ENCODE measurements at places on chromosomes 7 and 10. TPM values are rescaled to one million over a fixed set of nuclear protein-coding genes. Genes with fewer than 3 reads are reported as not detected.

GSAP gene
- total RNA-seq: 2.7 TPM

PRR15 gene
- total RNA-seq: 0.19 TPM

KAT6B gene
- 16.8 TPM for total RNA-seq

STOX1 gene
- 0.06 TPM for total RNA-seq

KNDC1 gene
- 0.12 TPM for total RNA-seq

FGFR2 gene
- total RNA-seq: 0.06 TPM

CFAP58 gene
- total RNA-seq: 1.2 TPM

KCNIP2 gene
- total RNA-seq: 1.1 TPM

MPLKIP gene
- 9.5 TPM for total RNA-seq

AGMO gene
- total RNA-seq: 0.93 TPM

HACD1 gene
- 11.6 TPM for total RNA-seq

EPO gene
- total RNA-seq: not detected

ABCB4 gene
- 3.9 TPM for total RNA-seq

CXCL12 gene
- total RNA-seq: 1,285 TPM

TECTB gene
- total RNA-seq: not detected

CNOT4 gene
- 10.3 TPM for total RNA-seq

FAM13C gene
- total RNA-seq: 3.4 TPM

MALRD1 gene
- total RNA-seq: 0.66 TPM

ZNF25 gene
- total RNA-seq: 15.2 TPM

SFRP5 gene
- not detected for total RNA-seq

PPP1R3A gene
- not detected for total RNA-seq

GPR15LG gene
- not detected for total RNA-seq

MRLN gene
- not detected for total RNA-seq

PTF1A gene
- total RNA-seq: not detected

TAS2R5 gene
- total RNA-seq: 0.79 TPM

MYH16 gene
- total RNA-seq: not detected

CYP3A7 gene
- total RNA-seq: not detected

COMTD1 gene
- 6.5 TPM for total RNA-seq

NPY gene
- not detected for total RNA-seq

CYP2C18 gene
- not detected for total RNA-seq

NUB1 gene
- 52.6 TPM for total RNA-seq

CPVL gene
- total RNA-seq: 0.13 TPM

BTBD16 gene
- total RNA-seq: 0.40 TPM

PROSER2 gene
- total RNA-seq: 2.0 TPM

ICA1 gene
- total RNA-seq: 2.2 TPM

GRM3 gene
- total RNA-seq: not detected

VENTX gene
- total RNA-seq: not detected

NPFFR1 gene
- under 0.01 TPM for total RNA-seq

CUL2 gene
- 27.3 TPM for total RNA-seq

ACHE gene
- total RNA-seq: not detected
